ENCODE measurements at places on chromosomes 7 and 10.

GRCh38 chr10:32073659-32074058 is 17.4 kb upstream of the KIF5B start:
- no peak for DNase-seq

DNA sequence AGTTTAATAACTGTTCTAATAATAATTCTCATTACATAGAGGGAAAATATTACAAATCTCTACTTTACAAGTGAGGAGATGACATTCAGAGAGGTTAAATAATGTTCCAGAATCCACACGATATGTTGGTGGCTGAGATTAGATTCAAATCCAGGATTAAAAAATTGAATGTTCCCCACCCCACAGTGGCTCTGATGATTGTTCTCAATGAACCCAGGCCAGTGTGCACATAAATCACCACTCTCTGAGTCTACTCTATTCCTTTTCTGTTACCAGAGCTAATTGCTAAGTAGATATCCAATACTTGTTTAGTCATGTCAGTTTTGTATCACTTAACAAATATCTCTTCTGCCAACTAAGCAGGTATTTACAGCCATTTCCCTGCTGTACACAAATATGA is 281.0 kb downstream of the ABCA13 start:
- DNase-seq: no peak

DNA sequence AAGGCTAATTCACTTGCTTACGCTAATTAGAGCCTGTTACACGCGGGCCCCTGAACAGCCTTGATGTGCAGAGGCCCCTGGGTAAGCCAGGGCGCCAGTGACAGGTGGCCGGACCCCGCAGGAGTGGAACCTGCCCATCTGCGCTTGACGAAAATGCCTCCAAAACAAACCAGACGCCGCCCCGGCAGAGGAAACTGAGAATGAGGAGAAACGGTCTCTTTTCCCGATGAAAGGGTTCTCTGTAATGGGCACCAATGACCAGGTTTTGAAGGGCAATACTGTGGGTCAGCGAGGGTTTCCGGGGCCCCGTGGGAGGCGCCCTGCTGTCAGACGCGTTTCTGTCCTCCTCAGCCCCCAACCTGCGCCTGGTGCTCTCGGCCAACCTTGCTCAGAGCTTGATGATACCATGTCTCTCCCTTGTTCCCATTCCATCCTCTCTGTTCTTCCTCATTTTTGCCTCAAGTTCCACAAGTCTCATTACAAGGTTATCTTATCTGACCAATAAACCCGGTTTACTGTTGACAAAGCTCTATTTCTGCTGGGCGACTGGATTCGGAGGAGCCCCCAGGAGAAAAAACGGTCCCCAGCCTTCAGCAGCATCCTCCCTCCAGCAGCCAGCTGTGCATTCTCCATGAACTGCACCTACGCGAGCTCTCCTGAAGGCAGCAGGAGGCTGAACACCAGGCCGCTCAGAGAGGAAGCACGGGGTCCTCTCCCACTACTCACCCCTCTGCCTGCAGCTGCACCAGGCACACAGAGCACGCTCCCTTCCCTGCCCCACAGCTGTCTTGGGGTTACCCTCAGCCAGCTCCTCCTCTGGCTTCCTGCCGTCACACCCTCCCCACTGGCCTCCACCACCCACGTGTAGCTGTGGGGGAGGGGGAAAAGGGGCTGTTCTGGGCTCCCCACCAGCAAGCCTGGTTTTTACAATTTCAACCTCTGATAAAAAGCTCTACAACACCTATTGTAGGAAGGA is 202.0 kb downstream of the MAD1L1 start:
- no peak for DNase-seq

DNA sequence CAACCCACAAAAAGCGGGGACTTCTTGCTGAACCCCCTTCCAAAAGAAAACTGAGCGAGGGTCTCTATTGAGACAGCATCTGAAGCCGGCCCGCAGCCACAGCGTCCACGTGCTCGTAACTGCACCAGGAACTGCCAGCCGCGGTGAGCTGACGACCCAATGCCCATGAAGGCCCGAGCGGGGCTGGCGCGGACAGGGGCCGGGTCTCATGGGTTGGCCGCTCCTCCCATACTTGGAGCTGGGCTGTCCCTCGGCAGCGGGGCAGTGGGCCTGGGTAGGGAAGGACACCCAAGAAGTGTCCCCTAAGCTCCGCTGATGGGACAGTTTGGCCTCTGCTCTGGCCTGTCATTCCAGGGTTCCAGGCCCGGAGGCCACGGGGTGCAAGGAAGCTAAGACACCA is 22.3 kb downstream of the CYP2W1 start:
- DNase-seq: no peak

- DNase-seq: peak; percentile 61
Observed at GRCh38 chr7:73606801-73607691, 17.3 kb downstream of the MLXIPL start.

- peak; percentile 32 for DNase-seq
Observed at GRCh38 chr10:71725998-71726579, 6.5 kb upstream of the C10orf105 start.

DNA sequence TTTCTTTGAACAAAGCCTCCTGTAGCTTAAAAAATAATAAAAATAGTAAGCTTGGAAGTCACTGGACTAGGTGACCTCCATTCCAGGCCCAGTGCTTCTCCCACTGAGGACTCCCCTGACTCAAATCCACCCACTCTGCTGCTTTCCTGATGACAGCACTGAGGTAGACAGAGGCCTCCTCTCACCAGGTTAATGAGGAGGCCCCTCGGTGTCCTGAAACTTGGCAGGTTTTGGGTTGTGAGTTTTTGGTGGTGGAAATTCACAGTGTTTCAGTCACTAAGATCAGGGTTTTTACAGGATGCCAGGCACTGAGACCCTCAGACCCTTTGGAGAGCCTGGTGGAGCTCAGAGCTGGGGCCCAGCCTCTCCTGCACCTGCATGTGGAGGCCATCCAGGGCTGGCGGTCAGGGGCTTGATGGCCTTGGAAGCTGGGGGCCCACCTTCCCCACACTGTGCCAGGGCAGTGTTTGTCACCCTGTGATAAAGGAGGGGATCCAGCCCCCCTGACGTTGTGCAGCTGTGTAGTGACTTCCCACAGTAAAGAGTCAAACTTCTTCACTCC is 19.1 kb downstream of the TSPAN14 start:
- no peak for DNase-seq

DNA sequence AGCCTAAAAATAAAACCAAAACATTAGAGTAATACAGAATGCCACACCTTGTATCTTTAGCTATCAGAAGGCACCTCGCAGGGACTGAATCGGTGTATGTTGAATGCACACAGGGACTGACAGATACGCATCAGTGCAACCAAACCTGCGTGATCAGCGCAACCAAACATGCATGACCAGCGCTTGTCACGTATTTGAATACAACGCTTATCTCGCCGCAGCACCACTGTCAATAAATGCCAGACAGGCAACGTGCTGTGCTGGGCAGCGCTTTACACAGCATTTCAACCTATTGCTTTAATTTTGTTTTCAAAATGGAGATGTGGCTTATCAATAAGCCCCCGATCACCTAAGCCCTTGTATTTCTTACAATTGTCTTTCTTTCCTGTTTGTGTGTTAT is 242.4 kb downstream of the SFMBT2 start:
- no peak for DNase-seq

GRCh38 chr7:87471473-87471872 is 4.0 kb downstream of the ABCB4 start:
- DNase-seq: no peak

DNA sequence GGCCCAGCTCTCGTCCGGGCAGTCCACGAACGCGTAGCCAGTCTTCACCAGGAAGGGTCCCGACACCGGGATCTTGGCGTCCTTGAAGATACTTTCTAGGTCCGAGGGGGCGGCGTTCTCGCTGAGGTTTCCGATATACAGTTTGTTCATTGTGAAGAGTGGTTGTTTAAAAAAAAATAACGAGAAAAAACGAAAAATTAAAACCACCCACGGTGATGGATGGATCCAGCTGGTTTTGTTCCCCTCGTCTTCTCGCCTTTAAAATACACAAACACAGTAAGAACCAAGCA is 385 bp downstream of the IGF2BP3 start:
- no peak for DNase-seq

GRCh38 chr7:45057878-45058277 is 30.9 kb downstream of the NACAD start:
- DNase-seq: no peak

- no peak for DNase-seq
Observed at GRCh38 chr7:107867858-107868466, 23.0 kb upstream of the DLD start.

- peak; percentile 32 for DNase-seq
Observed at GRCh38 chr7:143003393-143004051, 23.4 kb downstream of the OR9A2 start.

DNA sequence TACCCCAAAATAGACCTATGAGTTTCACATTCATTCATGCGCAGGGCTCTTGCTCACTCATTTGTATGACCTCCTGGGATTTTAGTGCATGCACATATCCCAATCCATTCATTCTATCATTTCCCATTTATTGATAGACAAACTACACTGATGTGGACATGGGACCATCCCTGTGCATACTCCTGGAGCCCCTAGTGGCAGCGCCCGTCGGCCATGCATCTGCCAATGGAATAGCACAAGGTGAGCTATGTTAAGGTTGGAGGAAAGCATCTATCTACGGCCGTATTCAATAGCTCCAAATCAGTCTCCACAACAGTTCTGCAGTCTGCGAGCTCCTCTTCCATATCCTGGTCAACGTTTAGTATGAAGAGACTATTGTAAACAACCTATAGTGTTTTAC is 31.7 kb upstream of the FIGNL1 start:
- no peak for DNase-seq

- DNase-seq: no peak
Observed at GRCh38 chr7:33824911-33825459, 80.4 kb upstream of the BMPER start.

- no peak for DNase-seq
Observed at GRCh38 chr10:127978481-127978880, 71.6 kb downstream of the PTPRE start.

DNA sequence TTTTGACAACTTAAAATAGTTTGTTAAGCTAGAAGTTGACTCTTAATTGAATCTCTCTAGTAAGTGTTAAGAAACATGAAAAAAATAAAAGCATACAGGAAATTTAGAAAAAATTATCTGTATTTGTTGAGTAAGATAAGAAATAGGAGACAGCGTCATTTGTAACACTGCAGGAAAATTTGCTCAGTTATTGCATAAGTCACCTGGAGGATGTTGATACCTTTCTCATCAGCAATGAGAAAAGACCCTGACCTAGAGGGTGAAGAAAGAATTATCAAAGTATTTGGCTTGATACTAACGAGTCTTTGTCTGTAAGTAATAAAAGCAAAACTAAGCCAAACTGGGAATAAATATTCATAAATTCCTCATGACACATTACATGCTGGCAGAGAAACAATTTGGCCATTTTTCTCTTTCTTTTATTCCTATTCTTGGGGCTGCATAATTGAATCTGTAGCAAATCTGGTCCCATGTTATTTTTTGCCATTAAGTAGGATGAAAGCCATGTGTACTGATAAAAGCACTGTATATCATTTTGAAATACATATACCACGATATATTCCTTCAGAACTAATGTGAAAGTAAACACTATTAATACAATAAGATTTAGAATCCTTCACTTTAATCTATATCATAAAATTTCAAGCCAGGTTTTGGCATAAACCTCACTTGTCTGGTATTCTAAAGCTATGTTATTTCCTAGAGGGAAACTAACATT is 362.8 kb downstream of the THSD7A start:
- no peak for DNase-seq

- DNase-seq: no peak
Observed at GRCh38 chr10:88989824-88990383, 694 bp upstream of the FAS start.

DNA sequence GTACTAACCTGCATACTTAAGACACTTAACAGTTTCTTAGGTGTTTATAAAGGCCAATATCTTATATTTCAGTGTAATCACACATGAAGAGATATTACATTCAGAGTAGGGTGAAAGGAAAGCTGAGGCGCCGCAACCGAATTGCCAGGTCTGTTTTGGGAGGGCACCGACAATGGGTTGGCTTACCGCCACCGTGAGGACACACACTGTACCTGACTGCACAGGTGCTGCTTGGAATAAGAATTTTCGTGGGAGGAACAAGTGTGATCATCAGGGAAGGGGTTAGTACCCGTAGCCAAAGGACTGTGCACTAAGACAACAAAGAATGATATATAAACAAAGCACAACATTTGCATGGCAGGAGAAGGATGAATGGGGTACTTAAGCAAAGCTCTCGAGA is 591.8 kb downstream of the SUGCT start:
- no peak for DNase-seq

GRCh38 chr10:75648351-75648750 is 216.9 kb downstream of the LRMDA start:
- no peak for DNase-seq

DNA sequence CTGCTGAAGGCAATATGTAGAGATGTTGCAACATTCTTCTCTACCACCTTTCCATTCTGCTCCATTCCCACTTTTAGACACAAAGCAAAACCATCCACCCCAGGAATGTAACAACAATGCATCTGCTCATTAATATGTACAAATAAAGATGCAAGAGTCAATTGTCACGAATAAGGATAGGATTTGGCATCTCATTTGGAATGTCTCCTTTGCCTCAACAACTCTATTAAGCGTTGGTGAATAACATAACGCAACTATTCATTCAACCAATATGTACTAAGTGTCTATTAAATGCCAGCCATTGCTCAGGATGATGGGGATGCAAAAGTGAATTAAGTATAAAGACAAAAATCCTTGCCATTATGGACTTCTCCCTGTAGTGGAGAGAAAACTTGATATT is 152.1 kb downstream of the JAZF1 start:
- no peak for DNase-seq

- no peak for DNase-seq
Observed at GRCh38 chr7:37405603-37406122, 43.0 kb downstream of the ELMO1 start.

DNA sequence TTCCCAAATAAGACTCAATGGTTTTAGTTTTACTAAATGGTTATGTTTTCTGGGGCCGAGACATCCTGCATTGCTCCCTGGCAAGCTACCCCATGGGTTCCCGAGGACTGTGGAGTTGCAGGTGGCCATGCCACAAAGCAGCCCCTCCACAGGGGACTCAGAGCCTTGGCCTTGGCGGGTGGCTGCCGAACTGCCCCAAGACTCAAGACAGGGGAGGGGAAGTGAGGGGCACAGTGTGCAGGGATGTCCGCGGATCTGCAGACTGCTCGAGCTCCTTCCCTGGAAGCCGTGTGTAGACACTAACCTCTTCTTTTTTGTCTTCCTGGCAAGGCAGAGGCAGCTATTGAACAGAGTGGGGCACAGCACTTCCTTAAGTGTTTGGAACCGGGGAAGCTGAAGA is 154.6 kb downstream of the EBF3 start:
- no peak for DNase-seq

DNA sequence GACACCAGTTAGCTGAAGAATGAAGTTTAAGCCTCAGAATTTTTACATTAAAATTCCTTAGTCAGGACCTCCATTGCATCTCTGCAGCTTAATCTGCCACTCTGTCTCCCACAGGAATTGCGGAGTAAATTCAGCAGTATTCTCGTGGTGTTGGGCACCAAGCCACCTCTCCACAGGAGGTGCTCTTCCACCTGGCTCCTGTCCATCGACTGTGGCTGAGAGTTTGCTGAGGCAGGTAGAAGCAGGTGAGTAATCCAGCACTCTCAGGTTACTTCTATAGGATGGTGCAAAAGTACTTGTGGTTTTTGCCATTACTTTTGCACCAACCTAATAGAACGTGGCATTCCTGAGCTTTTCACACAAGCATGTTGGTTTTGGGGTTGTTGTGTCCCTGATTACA is 134.1 kb downstream of the GFRA1 start:
- no peak for DNase-seq
